ENCODE measurements at places on chromosomes 6 and 20.

DNA sequence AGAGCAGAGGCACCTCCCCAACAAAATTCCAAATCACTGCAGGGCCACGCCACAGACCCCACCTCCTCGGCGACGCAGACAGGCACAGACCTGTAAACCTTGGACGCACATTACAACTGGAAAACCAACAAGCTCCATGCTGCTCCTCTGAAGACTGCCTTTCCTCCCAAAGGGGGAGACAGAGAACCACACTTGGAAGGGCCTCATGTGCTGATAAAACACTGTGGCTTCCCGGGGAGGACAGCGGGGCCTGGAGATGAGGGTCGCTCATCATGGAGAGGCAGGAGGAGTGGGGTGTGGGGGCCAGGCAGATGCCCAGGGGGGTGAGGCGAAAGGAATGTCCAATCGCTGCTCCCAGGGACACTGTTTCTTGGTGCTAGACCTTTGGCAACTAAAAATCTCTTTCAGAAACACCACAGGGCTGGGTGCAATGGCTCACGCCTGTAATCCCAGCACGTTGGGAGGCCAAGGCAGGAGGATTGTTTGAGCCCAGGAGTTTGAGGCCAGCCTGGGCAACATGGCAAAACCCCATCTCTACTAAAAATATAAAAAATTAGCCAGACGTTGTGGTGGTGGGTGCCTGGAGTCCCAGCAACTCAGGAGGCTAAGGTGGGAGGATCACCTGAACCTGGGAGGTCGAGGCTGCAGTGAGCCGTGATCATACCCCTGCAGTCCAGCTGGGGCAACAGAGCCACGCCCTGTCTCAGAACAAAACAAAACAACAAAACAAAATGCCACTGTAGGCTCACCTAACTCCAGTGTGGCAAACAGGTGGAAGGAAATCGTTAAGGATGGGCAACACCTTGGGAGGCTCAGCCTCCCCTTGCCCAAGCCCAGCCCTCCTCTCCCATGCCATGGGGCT, 53.8 kb downstream of the ABHD12 start:
- DNase-seq: peak; percentile 34

GRCh38 chr6:47631269-47631772, 67.1 kb upstream of the ADGRF4 start:
- peak; percentile 34 for DNase-seq

DNA sequence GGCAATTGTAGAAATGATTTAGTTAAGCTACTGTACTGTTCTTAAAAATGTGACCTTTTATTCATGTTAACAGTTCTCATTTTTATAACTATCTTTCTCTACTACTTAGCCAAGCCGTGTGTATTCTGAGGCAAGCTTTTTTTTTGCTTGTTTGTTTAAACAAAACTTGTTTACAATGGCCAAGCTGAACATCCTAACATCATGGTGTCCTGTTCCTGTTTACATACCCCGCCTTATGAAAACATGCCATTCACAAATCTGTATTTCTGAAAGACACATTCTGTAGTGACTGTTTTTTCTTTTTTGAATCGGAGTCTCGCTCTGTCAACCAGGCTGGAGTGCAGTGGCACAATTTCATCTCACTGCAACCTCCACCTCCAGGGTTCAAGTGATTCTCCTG, 140.9 kb downstream of the NCOA3 start:
- DNase-seq: no peak

DNA sequence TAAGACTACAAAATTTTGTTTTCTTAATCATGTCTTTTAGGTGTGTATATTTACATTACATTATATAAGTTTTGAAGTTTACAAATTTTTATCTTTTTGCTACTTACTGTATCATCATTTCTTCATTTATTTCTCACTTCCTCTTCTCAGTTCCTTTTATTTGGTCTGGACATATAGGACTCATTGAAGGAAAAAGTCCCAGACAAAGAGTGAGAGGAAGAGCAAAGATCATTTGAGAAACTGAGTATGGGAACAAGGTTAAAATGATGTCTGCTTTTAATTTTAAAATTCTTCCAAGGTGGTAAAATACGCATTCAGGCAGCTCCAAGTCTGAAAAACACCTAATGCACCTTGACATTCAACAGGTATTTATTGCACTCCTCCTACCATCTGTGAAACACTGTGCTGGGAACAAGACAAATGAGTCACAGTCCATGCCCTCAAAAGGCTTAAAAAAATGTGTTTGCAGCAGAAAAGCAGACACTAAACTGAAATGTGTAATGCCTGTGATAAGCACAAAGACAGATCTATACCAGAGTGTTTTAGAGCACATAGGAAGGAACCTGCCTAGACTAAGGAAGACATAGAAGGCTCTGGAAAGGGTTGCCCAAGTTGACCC, 63.2 kb downstream of the PKIB start:
- DNase-seq: no peak

DNA sequence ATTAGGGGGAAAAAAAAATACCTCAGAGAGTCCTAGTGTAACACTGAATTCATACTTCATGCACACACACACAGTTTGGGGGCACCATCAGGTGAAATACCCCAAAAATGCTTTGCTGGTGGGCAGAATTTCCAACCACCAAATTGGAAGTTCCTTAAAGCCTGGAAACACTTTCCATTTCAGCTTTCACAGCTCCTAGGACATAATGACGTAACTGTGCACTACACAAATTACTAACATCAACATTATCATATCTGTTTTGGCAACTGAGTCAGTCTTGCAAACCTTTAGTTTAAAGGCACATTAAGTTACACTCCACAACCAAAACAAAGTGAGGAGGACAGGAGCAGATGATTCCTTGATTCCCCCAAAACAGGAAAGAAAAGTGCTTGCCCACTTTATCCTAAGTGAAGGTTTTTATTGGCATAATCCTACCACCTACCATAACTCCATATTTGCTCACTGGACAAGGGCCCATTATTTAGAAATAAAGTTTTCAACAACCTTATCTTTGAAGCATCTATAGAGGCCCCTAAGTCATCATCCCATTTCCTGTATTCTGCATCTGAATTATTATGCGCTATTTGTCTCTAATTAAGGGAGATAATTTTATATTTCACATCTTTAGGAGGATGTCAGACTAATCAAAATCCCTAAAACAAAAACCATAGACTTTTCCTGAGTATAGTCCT, 3.4 kb downstream of the MBOAT1 start:
- no peak for DNase-seq

DNA sequence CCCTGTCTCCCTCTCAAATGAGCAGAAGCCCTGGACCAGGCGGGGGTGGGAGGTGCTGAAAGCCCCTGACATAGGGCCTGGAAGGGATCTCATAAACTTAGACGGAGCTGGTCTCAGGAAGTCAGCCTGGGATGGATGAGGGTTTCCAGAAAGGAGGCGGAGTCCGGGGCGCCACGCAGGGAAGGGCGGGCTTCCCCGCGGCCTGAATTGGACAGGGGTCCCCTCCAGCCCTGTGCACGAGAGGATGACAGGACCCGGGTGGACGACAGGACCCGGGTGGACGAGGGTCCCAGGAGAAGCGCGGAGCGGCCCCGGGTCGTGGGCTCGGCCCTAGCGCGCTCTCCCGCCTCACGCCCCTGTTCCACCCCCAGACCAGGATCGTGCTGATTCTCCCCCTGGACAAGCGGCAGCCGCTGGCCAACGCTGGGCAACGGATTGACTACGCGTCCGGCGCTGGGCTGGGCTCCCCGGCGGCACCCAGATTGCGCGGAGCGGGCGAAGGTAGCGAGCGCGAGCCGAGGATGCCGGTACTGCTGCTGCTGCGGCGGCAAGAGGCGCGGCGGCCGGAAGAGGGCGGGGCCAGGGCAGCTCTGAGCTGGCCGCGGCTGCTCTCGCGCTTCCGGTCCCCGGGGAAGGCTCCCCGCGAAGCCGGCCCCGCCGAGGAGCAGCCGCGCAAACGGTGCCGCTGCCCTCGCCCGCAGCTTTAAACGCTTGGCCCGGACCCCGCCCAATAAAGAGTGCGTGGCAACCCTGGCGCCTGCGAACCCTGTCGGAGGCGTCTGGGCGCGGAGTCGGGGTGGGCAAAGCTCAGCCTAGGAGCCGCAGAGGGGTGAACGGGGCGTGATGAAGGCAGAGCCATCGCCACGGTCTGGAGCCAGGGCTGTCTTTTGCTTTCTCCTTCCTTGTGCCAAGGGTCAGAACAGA, 1.3 kb downstream of the C20orf144 start:
- peak; percentile 91 for DNase-seq

DNA sequence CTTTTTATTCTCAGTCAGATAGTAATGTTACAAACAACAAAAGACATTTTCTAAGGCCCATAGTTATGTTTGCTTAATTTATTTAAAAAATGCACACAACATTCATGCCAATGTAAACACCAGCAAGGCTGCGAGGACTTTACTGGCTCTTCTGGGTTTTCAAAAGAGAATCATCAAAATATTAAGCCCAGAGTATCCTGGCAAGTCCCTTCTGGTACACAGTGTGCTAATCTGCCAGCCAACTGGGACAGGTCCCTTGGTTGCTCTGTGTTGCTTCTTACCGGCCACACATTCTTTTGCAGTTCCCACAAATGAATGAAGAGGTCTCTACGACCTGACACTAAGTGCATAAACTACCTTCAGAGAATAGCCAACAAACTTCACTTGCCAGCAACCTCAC, 42.6 kb upstream of the SPDEF start:
- DNase-seq: no peak

- no peak for DNase-seq
These were observed 384.2 kb downstream of the PRKN start for GRCh38 chr6:162343198-162343935.

GRCh38 chr6:51479296-51479695, 608.1 kb downstream of the PKHD1 start:
- DNase-seq: no peak

DNA sequence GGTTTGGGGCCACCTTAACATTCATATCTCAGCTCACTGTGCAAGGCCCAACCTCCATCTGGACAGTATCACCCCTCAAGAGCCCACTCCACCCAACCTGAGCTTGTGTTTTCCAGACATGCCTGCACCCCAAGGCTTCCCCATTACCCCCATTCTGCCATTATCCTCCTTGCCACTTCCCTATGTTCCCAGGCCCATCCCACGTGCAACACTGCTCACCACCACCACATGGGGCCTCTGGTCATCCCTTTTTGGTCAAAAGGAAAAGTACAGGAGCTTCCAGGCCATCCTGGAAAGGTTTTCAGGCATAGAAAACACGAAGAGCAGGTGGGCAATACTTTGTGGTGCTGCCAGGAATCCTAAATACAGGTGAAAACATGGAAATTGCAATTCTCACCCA, 140.3 kb downstream of the SYNDIG1 start:
- DNase-seq: no peak

DNA sequence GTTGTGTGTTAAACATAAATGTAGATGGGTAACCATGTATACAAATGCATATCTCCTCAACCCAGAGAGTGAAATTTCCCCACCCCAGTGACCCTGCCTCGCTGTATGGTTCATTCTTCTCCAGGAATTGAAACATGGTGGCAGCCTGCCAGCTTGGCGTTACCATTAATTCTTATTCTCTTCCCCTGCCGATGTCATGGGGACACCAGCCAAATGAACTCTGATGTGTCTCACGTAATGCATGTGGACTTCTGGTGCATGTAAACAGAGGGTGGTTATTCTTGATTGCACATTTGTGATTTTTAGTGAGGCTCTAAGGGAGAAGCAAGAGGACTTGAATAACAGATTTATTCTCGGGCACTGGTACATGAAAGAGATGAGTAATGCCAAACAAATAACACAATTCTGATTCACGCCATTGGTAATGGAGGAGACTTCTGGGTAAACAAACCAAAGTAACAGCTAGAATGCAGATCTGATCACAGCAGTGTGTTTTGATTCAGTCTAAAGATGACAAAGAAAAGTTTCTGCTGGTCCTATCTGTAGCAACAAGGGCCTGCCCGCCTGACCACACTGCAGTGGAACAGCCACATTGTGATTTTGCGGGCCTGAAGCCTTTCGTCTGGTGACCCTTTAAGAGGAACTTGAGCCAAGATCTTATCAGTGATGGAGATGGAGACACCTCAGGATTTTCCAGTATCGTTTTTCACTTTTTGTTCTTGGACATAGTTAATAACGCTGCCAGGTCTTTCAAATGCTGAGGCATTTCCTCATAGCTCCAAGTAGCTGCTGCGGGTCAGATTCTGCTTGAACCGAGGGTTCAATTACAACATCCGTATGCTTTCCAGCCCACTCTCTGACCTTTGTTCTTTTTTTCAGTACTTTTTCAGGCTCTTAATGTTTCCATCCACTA, 171.8 kb upstream of the AKAP12 start:
- DNase-seq: peak; percentile 52

DNA sequence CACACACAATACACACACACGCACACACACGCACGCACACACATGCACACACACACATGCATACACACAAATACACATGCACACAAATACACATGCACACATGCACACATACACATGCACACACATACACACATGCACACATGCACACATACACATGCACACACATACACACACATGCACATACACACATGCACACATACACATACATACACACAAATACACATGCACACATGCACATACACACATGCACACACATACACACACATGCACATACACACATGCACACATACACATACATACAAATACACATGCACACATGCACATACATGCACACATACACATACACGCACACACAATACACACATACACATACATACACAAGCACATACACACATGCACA, 175.4 kb upstream of the RREB1 start:
- DNase-seq: no peak

GRCh38 chr6:143562143-143562542, 50.6 kb upstream of the FUCA2 start:
- DNase-seq: no peak

GRCh38 chr6:78829407-78829806, 37.9 kb upstream of the IRAK1BP1 start:
- no peak for DNase-seq

DNA sequence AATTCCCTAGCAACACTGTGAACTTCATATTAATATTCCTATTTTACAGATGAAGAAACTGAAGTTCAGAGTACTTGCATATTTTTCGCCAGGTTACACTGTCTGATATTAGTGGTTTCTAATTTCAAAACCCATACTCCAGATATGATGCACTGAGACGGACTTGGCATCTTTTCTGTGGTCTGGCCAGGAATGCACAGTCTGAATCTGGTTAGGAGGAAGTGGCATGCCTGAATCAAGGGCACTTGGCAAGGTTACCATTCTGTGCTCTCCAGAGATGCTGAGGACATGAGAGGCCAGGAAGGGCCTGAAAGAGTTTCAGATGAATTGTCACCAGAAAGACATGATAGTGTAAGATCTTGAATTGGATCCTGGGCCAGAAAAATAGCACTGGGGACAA, 150.1 kb downstream of the HAO1 start:
- DNase-seq: no peak

DNA sequence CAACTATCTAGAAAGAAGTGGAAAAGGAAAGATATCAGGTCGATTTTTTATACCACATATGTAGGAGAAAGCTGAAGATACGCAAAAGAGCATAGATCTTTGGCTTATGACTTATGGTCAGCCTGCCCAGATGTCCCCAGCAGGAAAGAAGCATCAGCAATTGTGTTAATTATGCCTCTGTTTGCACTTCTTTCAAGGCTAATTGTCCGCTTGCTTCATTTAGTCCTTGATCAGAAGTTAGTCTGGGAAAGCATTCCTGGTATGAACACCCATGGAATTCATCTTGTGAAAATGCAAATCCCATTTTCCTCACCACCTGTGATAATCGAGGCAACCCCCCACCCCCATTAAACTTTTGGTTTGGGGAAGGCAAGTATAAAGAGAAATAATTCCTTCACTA, 62.8 kb downstream of the ATP9A start:
- DNase-seq: no peak
